ENCODE measurements at places on chromosomes 4 and X.
A peak's percentile ranks its signal among the peaks of the same experiment; 100 is the strongest.

DNA sequence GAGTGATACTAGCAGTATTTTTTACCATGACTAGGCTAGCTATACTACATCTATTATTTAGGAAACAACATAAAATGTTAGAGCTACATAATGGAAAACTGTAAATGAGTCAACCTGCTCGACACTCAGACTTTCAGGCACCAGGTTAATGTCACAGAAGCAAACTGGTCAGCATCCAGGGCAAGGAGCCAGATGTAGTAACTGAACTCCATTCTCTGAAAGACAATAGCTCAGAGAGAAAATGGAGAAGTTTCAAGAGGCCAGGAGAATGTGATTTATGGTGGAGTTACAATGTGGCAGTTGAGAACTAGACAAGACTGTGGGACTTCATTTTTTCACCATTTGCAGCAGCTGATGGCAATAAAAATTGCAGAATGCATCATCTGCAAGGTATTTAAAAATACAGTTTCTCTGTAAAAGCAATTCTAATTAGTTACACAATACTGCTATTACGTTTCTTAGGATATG, 342.7 kb upstream of the PABPC4L start:
- no peak for DNase-seq

DNA sequence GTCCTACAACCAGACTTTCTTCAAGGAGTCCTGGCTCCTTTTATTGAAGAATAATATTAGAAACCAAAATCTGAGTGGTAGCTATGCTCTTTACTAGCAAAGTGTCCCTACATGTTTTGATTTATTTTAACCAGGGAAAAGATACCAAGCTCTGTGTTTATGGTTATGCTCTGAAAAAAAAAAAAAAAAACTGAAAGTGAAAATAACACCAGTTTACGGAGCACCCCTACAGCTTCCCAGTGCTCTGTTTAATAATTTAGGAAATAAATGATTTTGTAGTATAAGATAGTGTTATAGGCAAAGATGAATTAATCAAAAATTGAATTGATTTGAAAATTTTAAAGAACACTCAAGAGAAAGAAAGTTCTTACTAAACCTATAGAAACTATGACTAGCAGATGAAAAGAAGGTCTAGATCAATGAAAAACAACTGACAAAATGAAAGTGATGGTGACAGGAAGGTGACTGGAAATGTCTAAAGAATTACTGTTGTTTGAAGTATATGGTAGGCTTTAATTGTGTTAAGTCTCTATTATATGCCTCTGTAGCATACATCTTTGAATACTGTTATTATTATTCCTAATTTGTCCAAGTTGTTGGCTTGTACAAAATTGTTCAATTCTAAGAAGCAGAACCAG, 1698.4 kb upstream of the PCDH10 start:
- DNase-seq: no peak

GRCh38 chr4:109662771-109663170, 40.5 kb downstream of the CASP6 start:
- no peak for DNase-seq

DNA sequence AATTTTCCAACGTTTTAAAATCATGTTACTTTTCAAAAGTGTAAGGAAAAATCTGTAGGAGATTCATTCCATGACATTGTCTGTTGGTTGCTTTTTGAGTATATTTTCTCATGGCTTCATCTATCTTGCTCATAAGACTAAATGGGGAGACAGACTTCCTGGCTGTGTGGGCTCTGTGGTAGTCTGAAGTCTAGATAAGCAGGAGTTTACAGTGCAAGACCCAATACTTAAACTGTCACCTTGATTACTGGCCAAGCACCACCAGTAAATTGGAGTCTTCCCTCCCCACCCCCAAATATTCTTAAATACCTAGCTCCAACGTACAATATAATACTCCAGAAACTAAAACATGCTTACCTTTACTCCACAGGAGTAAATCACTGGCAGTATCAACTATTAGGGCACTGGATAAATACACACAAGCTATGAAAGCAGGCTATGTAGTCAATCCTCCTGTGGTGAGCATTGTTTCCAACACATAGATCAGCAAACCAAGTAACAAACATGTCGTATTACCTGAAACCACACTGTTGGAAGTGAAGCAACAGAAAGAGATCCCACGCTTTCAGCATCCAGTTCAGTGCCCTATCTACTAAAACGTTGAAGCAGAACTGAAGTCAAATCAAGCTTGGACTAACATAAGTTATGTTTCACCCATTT, 6.2 kb downstream of the HNRNPD start:
- no peak for DNase-seq

GRCh38 chr4:42768125-42768748, 111.3 kb upstream of the ATP8A1 start:
- no peak for DNase-seq

DNA sequence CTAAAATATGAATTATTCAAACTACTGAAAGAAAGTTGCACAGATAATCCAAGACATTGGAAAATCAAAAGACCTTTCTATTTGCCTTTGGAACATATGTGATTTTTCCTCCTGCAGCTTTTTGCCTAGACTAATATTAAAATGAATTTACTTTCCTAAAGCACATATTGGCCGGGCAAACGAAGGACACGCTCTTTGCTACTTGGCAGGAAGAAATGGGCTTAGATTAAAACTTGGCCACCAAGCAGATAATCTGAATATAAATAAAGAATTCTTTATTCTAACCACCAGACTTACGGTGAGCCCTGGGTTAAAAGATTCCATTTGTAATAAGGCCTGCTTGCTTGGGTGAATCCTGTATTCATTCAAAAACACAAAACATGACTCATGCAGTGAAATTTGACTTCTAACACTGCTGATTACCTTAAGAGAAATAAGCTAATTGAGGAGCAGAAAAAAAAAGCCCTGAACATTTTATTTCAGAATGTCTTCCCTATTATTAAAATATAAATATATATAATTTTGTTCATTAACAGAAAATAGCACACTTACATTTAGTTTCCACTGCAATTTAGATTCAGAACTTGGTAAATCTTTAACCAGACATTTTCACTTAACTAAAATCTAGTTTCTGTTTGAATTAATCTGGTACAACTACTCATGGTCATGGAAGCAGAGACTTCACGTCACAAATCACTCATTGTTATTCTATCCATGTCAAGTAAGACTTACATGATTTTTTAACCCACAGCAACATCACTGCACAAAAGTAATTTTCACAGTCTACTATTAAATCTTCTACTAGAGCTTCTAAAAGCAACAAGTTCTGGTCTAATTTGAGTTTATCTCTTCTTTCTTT, 116.1 kb upstream of the PLAC1 start:
- DNase-seq: no peak

GRCh38 chr4:125836597-125837195, 521.9 kb downstream of the FAT4 start:
- no peak for DNase-seq

GRCh38 chr4:150215601-150216000, 137.4 kb downstream of the DCLK2 start:
- DNase-seq: no peak

- DNase-seq: no peak
These were observed 71.7 kb downstream of the FAM184B start for GRCh38 chr4:17709763-17710068.

DNA sequence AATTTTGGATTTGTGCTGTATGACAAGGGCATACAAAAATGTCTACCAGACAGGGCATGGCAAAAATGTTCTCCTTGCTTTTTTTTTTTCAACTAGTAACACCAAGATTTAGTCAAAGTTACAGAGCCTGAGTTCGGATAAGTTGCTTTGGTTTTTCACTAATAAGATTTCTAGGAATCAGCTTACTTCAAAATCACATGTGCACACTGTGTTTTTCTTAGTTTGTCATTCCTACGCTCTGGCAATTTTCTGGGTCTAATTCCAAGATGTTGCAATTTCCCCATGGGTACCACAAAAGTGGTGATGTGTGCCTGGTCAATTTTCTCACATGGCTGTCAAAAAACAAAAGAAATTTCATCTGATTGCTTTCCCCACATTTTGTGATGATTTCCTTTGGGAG, 6.3 kb downstream of the C1QTNF7 start:
- DNase-seq: no peak

DNA sequence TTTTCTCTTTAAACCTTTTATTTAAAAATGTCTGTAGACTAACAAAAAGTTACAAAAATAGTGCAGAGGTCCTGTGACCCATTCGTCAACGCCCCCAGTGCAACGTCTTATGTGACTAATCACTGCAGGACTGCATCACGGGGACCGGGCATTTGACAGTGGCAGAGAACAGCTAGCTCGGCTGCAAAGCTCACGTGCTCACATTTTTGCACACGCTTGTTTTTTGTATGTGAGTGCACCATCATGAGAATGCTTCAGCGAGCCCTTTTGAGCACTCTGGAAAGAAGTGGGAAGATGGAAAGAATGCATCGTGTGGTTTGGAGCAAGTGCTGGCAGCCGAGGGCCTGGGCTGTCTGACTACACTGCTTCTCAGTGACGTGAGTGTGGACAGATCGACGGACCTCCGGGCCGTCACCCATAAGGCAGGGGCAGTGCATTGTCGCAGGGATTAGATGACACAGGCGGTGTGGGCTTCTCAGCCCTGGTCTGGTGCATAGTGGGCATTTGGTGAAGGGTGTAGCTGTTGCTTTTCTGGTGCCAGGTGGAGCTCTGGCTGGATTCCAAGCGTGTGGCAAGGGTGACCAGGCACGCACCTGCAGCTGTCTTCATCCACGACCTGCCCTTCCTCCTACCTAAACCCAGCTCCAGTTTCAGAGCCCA, 17.7 kb downstream of the SPON2 start:
- no peak for DNase-seq

- no peak for DNase-seq
These were observed 110.5 kb downstream of the PCDH18 start for GRCh38 chr4:137421796-137422195.

GRCh38 chrX:100995469-100995868, 26.0 kb downstream of the ARL13A start:
- DNase-seq: no peak

GRCh38 chr4:142600952-142601351, 245.1 kb downstream of the INPP4B start:
- DNase-seq: no peak

DNA sequence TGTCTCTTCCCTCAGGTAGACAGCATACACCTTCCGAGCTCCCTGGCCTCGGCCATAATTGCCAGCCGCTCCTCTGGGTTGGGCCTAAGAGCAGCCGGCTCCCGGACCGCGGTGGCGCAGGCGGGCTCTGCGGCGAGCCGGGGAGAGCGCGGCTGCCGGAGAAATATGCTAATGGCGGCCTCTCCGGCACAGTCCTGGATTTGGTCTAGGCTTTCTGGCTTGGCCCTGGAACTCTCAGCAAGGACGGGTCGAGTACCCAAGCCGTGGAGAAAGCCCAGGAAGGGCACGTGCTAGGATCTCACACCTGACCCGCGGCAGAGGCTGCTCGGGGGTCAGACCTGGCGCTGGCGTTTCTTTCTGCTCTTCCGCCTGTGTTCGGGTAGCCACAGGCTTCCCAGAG, 18.6 kb upstream of the ZIC3 start:
- no peak for DNase-seq

GRCh38 chrX:15739886-15740285, 1.8 kb downstream of the CA5B start:
- no peak for DNase-seq

- DNase-seq: no peak
These were observed 69.8 kb downstream of the BMPR1B start for GRCh38 chr4:94827481-94828110.

- no peak for DNase-seq
These were observed 57.9 kb downstream of the TEX13B start for GRCh38 chrX:107924136-107924746.

- no peak for DNase-seq
These were observed 20.6 kb upstream of the HPGDS start for GRCh38 chr4:94363136-94363655.

DNA sequence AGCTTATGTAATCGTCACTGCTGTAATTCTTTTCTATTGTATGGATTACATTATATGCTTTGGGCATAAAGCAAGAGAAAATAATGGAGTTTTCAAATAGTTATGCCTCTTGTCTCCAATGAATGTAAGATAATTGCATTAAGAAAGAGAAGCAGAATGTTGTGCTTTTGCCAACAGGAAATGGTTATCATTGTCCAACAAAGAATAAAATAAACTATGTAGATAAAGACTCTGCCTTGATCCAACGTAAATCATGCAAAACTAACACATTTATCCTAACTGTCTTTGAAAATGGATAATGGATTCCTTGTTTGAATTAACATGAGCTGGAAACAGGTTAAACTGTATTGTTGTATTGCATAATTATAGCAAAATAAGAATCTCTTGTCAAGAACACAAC, 1709.0 kb downstream of the PCDH7 start:
- DNase-seq: no peak

- peak; percentile 78 for DNase-seq
These were observed at the start of gene PAQR3 for GRCh38 chr4:78938868-78939666. TSS of gene PAQR3 (minus strand) at chr4:78939438. CDS start at chr4:78939224, 214 bp downstream.

DNA sequence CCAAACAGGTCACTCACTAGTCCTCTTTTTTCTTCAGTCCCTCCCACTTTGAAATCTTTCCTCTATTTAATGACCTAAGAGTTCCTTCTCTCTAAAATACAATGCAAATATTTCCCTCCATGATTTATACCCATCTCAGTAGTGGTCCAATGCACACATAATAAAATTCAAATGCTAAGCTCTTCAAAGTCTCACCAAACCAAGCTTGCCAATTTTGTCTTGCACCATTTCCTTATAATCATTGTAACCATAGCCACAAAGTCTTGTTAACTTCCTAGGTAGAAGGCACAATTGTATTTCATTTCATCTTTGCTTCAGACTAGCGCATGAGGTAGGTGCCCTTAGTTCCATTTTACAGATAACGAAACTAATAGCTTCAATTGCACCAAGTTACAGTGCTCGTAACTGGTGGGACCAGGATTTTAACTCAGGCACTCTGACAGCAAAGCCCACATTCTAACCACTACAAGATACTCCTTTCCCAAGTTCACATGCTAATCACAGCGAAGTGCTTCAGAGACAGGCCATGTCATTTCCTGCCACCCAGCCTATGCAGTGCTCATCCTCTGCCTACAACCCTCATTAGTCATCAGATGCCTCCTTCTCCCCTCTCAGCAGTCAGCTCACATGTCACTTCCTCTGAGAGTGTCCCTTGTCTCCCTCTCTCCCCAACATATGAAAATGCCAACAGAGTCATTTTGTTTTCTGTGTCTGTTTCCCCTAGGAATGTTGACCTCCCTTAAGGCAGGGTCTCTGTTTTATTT, 66.9 kb upstream of the PPARGC1A start:
- no peak for DNase-seq

DNA sequence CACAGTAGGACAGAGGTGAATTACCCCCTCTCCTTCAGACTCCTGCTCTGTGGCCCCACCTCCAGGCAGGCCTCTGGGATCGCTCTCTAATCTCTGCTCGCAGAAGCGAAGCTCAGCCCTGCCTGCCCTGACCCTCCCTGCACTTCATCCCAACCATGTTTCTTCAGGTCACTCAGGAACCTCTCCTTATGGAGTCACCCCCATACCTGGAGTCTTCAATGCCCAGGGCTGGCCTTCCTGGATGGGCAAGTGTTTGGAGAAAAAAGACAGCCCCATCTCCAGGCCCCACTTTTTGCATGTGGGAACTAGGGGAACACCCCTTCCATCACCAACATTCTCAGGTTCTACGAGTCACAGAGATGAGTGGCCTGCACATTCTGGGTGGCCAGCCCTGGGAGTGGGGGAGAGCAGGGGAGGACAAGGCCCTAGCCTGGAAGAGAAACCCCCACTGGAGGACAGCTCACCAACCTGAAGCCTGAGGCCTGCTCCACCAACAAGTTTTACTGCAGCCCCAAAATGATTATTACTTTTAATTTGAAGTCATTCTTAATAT, 90.8 kb downstream of the PPP2R2C start:
- DNase-seq: no peak
